ENCODE measurements at places on chromosomes 2 and 18.

DNA sequence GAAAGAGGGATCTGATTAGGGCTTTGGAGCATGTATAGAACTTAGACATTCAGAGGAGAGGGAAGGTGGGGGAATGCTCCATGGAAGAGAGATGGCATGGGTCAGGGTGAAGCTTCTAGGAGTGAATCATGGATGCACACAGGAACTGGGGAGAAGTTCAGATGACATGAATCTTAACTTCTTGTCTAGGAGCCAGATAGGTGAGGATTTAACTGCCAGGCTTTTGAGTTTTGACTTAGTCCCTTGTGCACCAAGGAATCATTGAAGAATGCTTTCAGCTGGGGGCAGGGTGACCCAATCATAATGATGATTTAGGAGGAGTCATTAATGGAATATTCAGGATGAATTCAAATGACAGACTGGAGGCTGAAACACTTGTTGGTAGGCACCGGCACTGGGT, 48.7 kb downstream of the ACYP2 start:
- no peak for DNase-seq

DNA sequence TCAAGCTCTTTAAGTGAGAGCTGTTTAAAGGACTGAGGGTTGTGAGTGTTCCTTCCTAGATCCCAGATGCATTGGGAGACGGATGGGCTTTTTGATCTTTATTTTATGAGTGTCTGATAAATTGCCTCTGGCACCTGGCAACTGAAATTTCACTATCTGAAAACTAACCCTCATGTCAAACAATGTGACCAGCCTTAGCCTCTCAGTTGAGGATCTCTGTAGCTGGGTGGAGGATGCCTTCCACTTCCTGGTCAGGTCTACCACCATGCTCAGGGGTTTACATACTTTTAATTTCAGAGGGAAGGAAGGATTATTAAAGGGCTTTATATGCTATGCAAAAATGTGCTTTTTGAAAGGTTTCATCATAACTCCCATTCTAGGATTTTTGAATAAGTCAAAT, 70.5 kb upstream of the NT5C1B start:
- DNase-seq: no peak

DNA sequence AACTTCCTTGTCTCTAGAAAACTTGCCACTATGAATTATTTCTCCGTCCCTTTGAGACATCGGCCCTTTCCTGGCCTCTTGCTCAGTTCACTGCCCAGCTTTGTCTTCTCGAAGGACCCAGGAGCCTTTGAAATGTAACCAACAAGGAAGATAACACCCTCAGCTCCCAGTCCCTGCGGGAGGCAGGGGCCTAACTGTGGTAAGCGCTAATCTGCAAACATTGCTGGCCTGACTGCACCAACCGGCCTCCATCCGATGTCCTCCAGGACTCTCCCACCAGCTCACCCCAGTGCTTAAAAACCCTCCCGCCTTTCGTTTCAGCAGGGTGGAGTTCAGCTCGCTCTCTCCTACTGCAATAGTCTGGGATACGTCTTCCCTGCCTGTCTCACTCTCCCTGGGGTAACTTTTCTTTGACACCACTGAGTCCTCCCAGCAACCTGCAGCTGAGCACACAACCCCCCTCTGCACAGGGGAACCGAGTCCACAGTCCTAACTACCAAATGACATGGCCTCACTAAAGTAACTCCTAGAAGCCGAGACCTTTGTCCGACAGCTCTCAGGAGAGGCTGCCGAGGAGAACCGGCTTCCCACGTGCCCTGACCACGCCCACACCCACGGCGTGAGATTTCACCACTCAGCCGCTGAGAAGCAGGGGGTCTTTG, 76.1 kb downstream of the MBP start:
- DNase-seq: no peak

- DNase-seq: no peak
Observed at GRCh38 chr2:30178618-30179434, 32.0 kb downstream of the YPEL5 start.

DNA sequence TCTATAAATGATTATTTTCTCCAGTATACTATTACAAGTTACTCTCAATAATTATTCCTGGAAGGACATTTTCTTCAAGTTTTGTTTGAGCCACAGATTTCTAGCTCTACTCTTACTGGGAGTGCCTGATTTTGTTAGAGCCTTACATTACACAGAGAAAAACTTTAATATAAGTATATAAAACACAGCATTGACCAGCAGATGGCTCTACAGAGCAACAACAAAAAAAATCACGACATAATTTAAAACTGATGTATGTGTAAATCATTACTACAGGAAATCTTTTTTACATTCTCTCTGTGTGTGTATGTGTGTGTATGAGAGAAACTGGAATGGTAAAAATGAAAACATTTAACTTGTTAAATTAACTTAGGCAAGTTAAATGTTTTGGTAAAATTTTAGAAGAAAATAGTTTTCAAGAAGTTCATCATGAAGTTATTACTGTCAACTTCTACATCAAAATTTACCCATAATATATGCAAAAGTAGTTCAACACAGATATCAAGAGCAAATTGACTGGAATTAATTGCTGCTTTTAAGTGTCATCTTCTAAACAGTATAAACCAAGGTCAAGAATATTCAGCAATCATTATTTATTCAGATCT, 103.3 kb downstream of the MDH1 start:
- peak; percentile 12 for DNase-seq

DNA sequence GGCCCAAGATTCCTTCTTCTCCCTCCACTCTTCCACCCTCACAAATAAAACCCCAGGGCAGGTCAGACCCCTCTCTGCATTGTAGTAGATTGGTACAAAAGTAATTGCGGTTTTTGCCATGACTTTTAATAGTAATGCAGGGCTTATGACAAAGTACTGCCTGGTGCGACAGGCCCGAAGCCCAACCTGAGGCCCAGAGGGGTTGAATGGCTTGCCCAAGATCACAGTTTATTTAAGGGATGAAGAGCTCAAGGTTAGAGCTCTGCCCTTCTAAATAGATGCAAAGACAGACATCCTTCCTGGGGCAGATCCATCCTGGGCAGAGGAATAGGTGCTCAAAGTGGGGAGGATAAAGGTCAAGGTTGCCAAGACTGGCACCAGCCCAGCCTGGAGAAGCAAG, 899 bp upstream of the PSTPIP2 start:
- no peak for DNase-seq

GRCh38 chr2:230893338-230893737, 28.6 kb downstream of the ITM2C start:
- DNase-seq: no peak

DNA sequence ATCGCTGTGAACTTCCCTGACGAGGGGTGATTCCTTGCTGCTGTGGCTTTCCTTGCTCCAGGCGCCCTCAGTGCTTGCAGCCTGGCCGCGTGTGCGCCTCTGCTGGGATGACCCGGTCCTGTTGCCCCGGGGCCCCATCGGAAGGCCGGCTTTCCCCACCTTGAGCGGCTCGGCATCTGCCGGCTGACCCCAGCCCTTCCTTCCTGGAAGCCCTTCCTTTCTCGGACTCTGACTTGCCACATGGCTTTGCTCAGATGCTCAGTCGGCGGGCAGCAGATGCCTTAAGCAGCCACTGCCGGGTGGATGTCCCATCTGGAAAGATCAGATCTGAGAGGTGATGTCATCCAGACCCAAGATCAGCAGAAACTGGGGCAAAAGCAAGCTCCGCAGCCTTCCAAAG, 100.5 kb upstream of the ODC1 start:
- no peak for DNase-seq

- DNase-seq: no peak
Observed at GRCh38 chr2:66579186-66580126, 144.5 kb downstream of the MEIS1 start.

DNA sequence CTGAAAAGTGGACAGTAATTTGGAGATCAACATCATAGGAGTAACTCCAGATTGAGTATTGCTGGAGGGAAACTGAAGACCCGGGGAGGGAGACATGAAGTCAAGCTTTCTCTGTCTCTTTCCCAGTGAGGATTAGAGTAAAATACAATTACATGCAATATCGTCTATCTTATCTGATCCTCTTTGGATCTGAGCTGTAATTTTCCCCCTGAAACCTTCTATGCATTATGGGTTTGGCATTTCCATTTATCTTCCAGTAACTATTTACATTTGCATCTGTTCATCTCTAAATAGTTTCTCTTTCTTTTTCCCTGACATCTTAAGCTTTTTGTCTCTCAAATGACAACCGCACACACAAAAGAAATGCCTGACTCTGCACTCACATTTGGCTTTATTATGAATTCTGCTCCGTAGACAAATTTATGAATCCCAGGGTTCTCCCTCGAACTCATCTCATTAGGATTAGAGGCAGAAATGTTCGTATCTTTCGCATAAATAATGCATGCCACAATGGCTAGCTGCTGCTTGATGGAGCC, 113.1 kb downstream of the SPP2 start:
- DNase-seq: no peak

- no peak for DNase-seq
Observed at GRCh38 chr2:12612168-12612567, 104.6 kb upstream of the TRIB2 start.

- DNase-seq: no peak
Observed at GRCh38 chr2:204365811-204366210, 179.5 kb upstream of the PARD3B start.

DNA sequence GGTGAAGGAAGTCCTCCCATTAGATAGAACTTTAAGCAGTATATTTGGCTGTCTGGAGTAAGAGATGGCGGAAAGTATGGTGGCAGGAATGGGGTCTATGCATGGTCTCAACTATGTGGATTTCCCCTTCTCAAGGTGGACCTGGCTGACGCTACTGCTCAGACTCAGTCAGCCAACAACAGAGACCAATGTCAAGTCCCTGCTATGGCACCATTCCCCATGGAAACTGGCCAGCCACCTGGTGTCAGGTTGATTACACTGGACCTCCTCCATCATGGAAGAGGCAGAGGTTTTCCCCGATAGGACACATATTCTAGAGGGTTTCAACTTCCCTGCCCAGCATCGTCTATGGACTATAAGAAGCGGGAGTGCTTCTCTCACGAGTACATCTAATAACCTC, 8.6 kb upstream of the FAHD2A start:
- no peak for DNase-seq

- no peak for DNase-seq
Observed at GRCh38 chr2:230459216-230459615, 43.2 kb downstream of the SP100 start.

GRCh38 chr2:200397785-200398184, 91.3 kb downstream of the SPATS2L start:
- no peak for DNase-seq

- no peak for DNase-seq
Observed at GRCh38 chr2:119158563-119159347, at the start of gene C1QL2. Gene C1QL2, minus strand, starts transcription at chr2:119158751. Its CDS starts 482 bp downstream, at chr2:119158269.

DNA sequence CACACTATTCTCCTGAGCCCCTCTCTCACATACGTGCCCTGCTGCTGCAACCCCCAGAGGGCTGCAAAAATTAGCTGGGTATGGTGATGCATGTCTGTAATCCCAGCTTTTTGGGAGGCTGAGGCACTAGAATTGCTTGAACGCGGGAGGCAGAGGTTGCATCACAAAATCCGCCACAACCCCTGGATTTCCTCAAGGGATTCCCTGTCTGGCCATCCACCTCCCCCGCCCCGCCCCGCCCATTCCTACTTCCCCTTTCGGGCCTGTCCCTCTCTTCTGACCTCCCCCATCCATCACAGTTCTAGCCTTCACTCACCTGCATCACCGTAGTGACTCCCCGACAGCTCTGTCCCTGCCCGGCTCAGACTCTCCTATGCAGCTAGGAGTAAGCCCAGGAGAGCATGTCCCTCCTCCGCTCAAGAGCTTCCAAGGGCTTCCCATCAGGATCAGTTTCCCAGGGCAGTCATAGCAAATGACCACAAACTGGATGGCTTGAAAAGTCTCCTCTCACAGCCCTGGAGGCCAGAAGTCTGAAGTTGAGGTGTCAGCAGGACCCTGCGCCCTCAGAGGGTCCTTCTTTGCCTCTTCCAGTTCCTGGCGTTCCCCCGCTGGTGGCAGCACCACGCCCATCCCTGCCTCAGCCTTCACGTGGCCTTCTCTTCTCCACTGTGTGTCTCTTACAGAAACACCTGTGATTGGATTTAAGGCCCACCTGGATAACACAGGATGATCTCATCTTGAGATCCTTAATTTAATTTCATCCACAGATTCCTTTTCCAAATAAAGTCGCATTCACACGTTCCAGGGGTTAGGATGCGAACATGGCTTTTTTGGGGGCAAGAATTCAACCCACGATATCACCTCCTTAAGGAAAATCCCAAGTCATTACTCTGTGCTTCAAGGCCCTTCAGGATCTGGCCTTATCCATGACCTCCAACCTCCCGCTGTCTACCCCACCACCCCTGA, 58.5 kb downstream of the HS1BP3 start:
- DNase-seq: no peak

- DNase-seq: no peak
Observed at GRCh38 chr2:76009484-76009883, 298.8 kb upstream of the GCFC2 start.

GRCh38 chr2:232142049-232142448, 180.5 kb downstream of the DIS3L2 start:
- DNase-seq: no peak

- no peak for DNase-seq
Observed at GRCh38 chr2:151972241-151973012, 126.4 kb downstream of the CACNB4 start.

GRCh38 chr18:61096226-61096625, 237.0 kb upstream of the CDH20 start:
- no peak for DNase-seq

DNA sequence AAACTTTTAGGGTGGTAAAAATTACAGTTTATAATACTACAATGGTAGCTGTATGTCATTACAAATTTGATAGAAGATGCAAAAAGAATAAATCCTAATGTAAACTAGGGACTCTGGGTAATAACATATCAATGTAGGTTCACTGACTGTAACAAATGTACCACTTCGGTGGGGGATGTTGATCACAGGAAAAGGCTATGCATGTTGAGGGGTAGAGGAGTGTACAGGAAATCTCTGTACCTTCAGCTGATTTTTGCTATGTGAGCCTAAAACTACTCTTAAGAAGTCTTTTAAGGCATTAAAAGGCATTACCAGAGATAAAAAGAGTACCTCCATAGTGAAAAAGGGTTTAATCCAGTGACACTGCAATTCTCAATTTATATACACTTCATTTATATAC, 25.0 kb downstream of the TRIP12 start:
- no peak for DNase-seq

GRCh38 chr2:109340381-109340780, 211.4 kb downstream of the SH3RF3 start:
- DNase-seq: no peak

GRCh38 chr2:16852651-16853050, 187.0 kb upstream of the CYRIA start:
- DNase-seq: no peak

DNA sequence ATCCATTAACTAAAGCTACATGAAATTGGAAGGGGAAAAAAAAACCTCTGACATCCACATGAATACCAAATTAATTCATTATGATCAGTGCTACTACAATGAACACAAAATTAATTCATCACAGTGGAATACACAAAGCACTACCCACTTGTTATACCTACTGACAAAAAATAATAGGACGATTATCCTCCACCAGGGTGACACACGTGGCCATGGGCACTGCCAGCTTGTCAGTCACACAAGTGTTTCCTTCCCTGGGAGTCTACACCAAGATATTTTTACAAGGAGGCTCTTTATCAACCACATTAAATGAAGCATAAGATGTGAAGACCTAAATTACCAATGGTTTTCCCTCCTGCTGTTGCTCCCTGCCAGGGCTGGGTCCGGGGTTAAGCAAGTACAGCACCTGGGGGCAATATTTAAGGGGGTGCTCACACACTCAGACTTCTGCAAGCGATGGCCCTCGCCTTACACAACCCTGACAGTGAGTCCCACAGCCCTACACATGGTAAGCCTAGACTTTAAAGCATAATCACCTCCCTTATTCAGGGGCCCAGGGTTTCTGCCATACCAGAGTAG, 90.1 kb downstream of the TCF4 start:
- DNase-seq: no peak
